ENCODE measurements at places on chromosomes 4 and X. TPM values are rescaled to one million over a fixed set of nuclear protein-coding genes. Genes with fewer than 3 reads are reported as not detected.

Gene ASB12
- not detected for total RNA-seq

DNA sequence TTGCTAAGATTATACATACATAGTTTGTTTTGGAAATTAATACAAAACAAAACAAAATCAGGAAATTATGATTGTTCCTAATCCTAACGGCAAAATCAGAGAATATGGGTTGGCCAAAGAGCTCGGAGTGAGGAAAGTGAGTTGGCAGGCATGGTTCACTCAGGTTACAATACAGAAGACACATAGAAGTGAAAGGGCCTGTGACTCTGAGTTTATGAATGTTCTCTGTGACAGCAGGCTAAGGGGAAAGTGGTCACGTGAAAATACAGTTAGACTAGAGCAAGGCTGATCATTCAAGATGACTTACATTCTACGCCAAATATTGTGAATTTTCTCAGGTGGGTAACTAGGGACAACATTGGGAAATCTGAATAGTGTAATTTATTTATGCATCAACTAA, 1001.3 kb downstream of the CCSER1 start:
- no peak overlapping the region for H3K4me3 ChIP-seq
- no peak for DNase-seq
- no peaks in the 10 kb centered on the region for H3K27me3 ChIP-seq
- H3K4me1 ChIP-seq: no peaks in the 10 kb centered on the region
- H3K36me3 ChIP-seq: no peaks in the 10 kb centered on the region

- H3K4me1 ChIP-seq: peaks cover 6% of the 10 kb centered on the region
- no peaks in the 10 kb centered on the region for H3K27me3 ChIP-seq
- peaks cover 6% of the 10 kb centered on the region for H3K36me3 ChIP-seq
- peak; percentile 19 for DNase-seq
- H3K4me3 ChIP-seq: no peak overlapping the region
Measured at GRCh38 chr4:99885063-99885664, 9.1 kb downstream of the LAMTOR3 start.

DNA sequence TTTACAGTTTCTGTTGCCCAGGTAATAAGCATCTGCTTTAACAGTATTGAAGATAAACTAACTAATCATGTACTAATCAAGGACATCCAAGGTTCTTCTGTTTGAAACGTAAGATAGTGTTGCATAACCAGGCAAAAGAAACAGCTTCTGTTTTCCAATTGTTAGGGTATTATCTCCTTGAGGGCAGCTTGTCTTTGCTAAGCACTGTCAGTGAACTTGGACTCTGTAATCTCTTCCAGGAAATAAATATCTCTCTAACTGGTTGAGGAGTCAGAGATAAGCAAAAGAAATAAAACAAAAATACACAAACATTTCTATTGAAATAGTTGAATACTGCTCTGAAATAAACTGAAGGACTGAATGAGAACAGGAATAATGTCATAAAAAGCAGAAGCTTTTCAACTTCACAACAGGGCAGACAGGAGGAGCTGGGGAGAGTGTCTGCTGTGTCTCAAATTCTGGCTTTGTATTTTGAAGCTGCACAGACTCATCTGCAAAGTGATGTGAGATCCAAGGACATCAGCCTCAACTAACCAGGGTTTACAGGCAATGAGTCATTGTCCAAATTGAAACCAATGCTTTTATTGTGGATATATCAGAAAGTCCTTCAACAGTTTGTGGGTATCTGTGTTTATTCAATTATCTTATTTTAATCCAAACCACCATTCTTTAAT, 1253.0 kb upstream of the PCDH7 start:
- no peak for DNase-seq
- no peaks in the 10 kb centered on the region for H3K36me3 ChIP-seq
- H3K27ac ChIP-seq: no peak overlapping the region

DNA sequence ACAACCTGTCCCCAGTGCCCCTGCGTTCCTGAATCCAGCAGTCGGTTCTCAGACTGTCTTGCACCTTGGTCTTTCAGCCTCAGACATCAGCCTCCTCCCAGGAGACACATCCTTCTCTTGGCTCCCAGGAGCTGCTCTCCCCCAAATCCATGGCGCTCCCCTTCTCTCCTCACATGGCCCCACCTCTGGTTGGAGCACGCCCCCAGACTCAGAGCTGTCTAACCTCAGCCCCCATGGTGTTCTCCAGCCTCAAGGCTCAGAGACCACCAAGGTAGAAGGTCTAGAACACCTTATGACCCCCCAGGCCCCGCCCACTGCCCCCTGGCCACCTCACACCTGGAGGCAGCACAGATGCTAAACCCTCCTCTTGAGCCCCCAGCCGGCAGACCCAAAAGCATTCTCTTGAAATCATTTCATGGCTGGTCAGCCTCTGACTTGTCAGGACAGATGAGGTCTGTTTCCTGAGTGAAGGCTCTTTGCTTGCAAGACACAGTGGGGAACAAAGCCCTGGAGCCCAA, 47.9 kb downstream of the ADRA2C start:
- H3K4me1 ChIP-seq: no peaks in the 10 kb centered on the region
- H3K27ac ChIP-seq: no peak overlapping the region
- no peak overlapping the region for H3K4me3 ChIP-seq
- no peaks in the 10 kb centered on the region for H3K36me3 ChIP-seq
- no peak for DNase-seq

DNA sequence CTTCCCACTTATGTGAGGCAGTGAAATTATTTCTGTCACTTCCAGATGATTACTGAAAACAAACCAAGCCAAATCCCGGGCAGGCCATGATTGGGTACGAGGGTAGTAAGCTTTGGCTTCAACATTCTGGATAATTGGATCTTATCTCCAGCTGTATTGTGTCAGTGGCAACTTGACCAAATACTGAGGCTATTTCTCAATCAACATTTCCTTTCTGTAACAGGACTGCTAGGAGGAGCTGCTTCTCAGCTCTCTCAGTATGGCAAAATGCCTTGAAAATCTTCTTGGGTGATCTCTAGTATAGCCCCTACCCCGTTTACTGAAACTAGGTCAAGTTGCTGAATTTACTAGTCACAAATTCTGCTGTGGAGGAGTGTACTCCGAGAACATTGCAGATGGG, 169.3 kb upstream of the FRMPD4 start:
- no peaks in the 10 kb centered on the region for H3K36me3 ChIP-seq
- no peak overlapping the region for H3K27ac ChIP-seq
- no peak overlapping the region for H3K4me3 ChIP-seq
- H3K27me3 ChIP-seq: peaks cover 2% of the 10 kb centered on the region
- H3K4me1 ChIP-seq: no peaks in the 10 kb centered on the region
- DNase-seq: no peak

Data from activated CD4-positive, alpha-beta memory T cell treated with anti-CD3 and anti-CD28 coated beads for 36 hours (primary cell).